ENCODE measurements at places on chromosomes 6 and 20. TPM values are rescaled to one million over a fixed set of nuclear protein-coding genes. Genes with fewer than 3 reads are reported as not detected.

DNA sequence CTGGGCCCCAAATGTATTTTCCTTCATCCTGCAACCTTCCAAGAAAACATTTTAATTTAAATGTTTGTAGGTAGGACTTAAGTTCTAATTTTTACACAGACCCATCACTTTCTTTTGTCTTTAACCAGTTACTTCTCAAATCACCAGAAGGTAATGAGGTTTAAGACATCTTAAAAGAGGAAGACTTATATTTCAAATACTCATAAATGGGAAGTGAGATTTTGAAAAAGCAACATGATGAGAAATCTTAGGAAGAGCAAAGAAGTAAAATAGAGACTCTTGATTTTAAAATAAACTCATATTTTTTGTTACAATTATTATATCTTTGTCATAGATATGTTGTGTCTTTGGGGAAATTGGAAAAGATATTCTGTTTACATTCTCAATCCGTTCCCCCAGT lies 82.3 kb downstream of the SYNE1 start:
- no peak for DNase-seq

DNA sequence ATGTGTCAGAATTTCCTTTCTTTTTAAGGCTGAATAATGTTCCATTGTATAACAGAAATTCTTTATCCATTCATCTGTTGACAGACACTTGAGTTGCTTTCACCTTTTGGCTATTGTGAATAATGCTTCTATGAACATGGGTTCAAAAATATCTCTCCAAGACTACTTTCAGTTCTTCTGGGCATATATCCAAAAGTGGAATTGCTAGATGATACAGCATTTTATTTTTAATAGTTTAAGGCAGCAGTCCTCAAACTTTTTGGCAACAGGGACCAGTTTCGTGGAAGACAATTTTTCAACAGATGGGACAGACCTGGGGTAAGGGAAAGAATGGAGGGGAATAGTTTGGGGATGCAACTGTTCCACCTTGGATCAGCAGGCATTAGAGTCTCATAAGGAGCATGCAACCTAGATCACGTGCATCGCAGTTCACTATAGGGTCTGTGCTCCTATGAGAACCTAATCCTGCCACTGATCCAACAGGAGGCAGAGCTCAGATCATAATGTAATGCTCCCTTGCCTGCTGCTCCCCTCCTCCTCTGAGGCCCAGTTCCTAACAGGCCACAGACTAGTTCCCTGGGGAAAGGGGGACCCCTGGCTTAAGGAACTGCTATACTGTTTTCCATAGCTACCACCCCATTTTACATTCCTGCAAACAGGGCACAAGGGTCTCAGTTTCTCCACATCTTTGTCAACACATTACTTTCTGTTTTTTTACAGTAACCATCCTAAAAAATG lies 239.9 kb upstream of the RNF217 start:
- no peak for DNase-seq

The PLAGL2 gene
- total RNA-seq: 0.40 TPM

DNA sequence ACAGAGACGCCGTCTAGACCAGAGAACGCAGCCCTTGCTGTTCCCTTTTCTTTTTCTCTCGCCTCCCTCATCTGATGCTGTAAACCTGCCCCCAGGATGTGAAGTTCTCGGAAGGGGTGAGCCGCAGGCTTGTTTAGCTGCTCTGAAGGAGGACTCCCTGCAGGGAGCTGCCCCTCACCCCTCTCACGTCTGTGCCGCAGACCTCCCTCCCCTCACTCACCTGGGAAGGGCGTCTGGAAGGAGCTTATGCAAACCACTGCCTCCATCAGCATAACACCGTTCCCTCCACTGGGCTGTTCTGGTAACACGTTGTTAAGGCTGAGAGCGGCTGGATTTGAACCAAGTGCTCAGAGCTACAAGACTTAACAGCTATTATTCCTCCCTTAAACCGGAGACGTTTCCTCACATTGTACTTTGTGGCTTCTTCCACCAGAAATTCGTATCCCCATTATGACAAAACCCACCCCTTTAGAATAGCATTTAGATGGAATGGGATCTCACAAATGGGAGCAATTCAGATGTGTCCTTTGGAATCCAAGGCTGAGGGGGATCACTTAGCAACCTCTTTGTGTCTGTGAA lies 99.8 kb downstream of the SMOC2 start:
- no peak for DNase-seq

The CPXM1 gene
- 1.2 TPM for total RNA-seq

The CAGE1 gene
- total RNA-seq: 0.49 TPM

DNA sequence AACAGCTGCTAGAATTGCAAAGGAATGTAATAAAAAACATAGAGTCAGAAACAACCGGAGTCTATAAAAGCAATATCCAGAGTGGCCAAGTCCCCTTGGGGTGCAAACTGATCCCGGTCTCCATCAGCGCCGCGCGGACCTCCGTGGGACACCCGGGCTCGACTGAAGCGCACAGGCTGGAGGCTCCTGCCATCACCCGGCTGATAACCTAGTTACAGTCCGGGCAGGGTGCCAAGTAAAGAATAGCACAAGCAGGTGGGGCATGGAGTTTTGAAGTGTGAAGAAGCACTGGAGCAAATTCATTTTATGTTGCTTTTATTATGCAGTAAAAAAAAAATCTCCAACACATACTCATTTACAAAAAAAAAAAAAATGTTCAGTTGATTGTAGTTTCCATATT lies 205.1 kb upstream of the GMDS start:
- no peak for DNase-seq

GRCh38 chr6:39812853-39813533 lies 20.8 kb downstream of the DAAM2 start:
- peak; percentile 9 for DNase-seq

GRCh38 chr6:103925317-103925716 lies 934.4 kb downstream of the HACE1 start:
- no peak for DNase-seq

DNA sequence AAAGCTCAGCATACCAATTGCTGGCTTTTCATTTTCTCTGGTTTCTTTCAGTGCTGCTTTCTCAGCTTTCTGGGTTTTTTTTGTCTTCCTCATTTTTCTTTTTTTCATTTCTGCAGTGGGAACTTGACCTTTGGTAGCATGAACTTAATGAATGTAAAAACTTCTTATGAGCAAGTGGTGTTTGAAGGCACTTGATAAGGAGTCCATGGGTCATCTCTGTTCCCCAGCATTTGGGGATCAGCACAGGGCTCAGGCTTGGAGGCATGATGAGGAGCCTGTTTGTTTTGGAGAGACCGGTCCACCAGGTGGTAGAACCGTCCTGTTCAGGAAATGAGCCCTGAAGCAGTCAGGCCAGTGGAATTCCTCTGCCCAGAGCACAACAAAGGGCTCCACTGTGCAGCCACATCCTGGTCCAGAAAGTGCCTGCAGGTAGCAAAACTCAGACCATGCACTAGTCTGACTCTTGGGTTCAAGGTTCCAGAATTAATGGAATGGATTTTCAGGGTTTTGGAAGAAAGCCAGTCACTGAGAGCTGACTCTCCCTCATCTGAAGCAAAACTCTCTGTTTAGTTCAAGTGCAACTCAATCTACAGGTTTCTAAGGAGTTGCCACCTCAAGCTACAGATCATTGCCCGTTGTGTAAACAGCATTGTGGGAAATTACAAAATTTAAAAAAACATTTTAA lies 52.3 kb upstream of the ADGRF1 start:
- peak; percentile 8 for DNase-seq

DNA sequence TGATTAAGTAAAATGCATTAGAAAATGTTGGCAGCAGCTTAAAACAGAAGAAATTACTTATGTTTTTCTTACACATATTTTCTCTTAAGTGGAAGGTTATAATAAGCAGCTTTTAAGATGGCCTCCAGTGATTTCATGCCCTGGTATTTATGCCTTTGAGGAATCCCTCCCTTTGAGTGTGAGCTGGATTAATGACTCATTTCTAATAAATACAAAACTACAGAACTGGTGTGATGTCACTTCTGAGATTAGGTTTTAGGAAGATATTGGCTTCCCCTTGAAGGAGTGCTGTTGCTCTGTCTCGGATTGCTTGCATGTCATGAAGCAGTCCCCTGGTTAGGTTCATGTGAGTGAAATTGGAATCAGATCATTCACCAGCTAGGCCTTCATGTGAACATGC lies 143.2 kb upstream of the EPHA7 start:
- no peak for DNase-seq

DNA sequence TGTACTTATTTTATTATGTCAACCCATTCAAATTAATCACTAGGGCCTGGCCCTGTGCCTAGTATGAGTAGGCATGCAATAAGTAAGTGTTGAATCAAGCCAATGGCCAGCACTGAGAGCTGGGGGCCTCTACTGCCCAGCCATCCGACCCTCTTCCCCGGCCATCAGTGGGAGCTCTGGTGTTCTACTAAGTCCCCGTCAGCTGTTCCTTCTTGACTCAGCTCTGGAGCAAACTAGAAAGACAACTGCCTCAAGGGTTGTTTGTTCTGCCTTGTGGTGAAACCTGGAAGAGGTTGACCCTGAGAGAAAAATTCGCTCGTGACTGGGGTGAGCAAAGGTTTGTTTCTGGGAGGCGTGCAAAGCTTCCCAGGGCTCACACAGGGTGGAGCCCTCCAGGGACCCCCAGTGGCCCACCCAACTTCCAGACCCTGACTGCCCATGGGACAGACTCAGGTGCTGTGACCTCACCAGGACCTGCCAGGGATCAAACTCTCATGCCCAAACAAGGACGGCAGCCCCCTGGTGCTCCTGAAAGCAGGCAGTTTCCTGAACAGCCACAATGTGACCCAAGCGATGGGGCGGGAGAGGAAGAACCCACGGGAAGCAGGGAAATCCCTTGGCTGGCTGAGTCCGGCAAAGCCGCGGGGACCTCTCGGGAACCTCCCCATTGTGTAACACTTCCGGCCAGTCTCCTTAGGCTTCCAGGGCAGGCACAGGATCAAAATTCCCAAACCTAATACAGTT lies 50.4 kb downstream of the BANF2 start:
- peak; percentile 23 for DNase-seq

GRCh38 chr6:151704383-151704782 lies 103.1 kb upstream of the ESR1 start:
- DNase-seq: no peak

DNA sequence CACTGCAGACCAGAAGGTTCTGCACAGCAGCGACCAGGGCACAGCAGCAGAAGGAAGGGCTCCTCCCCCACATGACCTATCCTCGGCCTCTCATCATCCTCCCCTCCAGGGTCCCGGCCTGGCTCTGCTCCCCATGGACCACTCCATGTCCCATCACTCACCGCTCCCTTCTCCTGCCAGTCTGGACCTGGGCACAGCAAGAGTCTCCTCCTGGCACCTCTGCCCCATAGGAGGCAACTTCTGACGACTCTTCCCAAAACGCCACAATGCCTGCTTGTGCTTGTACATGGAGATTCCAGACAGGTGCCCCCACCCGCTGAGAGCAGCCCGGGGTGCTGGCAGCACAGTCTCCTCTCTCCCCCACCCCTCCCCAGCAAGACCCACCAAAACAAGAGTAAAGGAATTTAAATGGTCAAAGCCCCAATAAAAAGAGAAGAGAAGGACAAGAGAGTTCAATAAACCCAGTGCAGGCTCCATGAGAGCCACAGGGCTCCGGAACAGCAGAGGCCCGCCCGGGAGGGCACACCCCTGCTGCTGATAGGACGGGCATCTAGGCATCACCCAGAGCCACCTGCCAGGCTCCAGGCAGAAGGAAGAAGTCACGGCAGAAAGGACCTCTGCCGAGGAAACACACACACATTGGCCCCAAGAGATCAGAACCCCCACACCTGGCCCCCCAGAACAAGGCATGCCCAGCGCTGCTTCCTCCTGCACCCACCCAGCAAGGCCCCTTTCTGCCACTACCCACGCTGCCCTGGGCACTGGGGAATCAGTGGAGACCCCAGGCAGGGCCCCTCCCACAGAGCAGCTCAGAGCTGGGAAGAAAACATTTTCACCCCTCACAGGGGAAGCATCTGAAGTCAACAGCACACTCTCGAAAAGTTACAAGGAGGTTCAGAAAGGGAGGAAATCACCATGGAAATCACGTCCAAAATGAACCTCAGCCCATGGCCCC lies 15.2 kb downstream of the TAF4 start:
- DNase-seq: no peak
